ENCODE measurements at places on chromosomes 3 and 15.

DNA sequence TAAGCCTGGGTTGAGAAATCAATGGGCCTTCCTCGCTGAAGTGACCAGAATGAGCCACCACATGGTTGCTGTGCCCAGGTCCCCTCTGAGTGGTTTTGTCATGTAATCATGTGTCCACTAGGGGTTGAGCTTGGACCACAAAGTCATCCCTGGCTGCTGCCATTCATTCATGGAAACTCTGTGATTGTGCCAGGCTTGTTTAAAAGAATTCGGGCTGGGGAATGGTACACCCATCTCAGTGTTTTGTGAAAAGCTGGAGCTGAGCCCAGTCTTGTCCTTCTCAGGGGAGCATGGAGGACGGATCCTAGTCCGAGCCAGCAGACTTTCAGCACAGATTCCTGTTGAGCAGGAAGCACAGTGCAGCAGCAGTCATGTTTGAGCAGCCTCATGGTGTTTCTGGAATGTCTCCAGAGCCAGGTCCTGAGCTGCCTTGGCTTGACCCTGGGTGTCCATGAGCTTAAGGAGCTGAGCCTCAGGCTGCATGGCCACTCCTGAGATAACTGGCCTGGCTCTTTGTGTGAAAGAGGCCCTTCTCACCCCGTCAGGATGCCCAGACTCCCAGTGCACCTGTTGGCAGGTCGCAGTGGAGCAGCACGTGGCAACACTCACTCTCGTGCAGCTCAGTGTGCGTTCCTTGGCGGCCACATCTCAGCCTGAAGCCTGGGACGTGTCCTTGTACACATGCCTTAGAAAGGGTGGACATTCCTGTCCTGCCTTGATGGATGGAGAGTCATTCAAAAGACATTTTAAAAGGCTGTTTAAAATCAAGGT lies 260.3 kb upstream of the TPM1 start:
- peak; percentile 71 for DNase-seq

DNA sequence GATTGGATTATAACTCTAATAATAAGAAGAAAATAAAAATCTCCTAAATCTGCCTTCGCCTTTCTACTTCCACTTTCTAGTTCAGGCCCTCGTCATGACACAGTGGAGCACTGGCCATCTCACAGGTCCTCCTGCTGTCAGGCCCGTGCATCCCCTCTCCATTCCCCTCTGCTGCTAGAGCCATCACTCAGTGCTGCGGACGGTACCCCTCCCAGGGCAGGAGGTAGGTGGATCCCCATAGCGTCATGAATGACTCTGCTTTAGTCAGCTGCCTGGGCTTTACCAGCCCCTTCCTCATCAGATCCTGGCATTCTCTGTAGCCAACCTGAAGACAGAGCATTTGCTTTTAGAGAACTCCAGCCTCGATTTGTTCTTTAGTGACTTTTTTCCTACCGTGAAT lies 12.0 kb upstream of the PPP1R2 start:
- no peak for DNase-seq

GRCh38 chr3:151331696-151332095 lies 2.3 kb upstream of the P2RY13 start:
- no peak for DNase-seq

DNA sequence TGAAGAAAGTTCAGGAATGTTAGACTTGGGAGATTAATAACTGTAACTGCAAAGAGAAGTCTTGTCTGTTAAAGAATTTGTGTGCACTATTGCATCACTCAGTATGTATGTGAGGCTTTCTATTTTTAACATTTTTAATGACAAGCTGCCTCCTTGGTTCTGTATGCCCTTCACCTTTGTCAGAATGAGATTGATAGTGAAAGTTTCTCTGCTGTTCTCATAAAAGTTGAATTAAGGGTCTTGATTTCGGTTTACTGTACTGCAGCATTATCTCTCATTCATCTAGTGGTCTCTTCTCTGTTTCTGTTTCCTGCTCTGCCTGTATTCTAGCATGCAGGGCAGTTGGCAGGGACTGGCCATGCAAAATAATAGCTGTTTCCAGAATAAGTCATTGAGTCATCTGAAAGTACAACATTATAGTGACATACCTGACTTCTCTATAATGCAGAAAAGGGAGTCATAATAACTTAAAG lies 454.9 kb downstream of the IL5RA start:
- no peak for DNase-seq

DNA sequence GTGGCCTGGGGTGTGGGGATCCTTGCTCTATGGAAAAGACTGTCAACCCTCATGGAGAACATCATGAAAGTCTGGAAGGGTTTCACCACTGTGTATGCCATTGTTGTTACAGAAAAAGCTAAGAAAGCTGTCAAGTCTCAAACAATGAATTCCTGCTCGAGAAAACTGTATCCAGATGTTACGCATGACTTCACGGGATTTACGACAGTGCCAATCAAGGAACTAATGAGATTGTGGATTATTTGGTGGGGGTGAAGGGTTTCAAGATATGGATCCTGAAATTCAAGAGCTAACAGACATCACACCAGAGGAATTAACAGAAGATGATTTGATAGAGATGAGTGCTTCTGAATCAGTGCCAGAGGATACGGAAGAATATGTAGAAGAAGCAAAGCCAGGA lies 7.8 kb downstream of the PPP1R2 start:
- no peak for DNase-seq

DNA sequence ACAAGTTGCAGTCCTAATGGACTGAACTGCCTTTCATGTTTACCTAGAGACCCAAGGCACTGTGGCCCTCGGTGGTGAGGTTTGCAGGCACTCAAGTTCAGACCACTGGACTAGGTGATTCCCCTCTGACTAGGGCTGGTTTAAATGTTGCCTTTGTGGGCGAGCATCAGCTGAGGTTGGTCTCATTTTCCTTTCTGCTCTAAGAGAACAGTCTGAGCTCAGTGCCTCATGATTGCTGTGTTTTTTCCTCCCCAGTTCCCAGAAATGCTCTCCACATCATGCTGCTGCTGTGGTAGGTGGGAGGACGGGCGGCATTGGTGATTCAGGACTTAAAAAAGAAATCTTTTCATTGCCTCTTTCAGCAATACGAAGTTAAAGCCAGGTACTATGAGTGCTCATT lies 237.2 kb downstream of the MBNL1 start:
- DNase-seq: no peak

- no peak for DNase-seq
Observed at GRCh38 chr3:103184772-103185171, 750.0 kb downstream of the ZPLD1 start.

- DNase-seq: no peak
Observed at GRCh38 chr3:73964818-73965217, 340.1 kb upstream of the PDZRN3 start.

DNA sequence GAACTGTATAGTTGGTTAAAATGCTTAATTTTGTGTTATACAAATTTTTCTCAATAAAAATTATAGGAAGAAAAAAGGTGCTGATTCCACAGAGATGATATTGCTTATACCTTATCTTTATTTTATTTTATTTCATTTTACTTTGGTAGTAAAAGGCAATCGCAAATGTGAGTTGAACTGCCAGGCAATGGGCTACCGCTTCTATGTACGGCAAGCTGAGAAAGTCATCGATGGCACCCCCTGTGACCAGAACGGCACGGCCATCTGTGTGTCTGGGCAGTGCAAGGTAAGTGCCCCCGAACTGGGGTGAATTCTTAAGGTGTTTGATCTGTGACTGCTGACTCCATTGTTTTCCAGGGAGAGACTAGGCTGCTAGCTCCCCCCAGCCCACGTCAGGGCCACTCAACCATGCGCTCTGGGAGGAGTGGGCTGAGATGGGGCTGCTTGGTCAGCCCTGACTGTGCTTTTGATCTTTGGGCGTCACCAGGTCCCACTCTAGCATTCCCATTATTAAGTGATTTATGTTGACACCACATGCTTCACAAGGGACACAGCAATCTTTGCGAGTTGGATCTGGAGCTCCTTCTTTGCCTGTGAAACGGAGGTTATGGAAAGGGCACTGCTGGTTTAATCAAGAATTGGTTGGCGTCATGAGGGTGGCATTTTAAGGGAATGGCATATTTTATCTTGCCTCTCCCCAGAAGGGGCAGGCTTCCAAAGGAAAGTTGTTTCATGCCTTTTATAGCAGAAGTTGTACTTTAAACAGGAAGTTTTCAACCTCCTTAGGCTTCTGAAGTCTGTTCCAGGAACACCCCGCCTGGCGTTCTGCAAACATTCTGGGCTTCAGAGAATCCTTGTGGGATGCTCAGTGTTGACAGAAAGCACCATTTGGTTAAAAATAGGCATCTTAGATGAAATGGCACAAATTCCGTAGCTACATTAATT lies 296.5 kb downstream of the THSD4 start:
- DNase-seq: no peak

- DNase-seq: peak; percentile 69
Observed at GRCh38 chr3:120160050-120160449, 65.8 kb upstream of the GSK3B start.

- no peak for DNase-seq
Observed at GRCh38 chr3:99839613-99840012, 22.0 kb downstream of the CMSS1 start.

- no peak for DNase-seq
Observed at GRCh38 chr3:100429187-100429716, 27.9 kb downstream of the LNP1 start.

DNA sequence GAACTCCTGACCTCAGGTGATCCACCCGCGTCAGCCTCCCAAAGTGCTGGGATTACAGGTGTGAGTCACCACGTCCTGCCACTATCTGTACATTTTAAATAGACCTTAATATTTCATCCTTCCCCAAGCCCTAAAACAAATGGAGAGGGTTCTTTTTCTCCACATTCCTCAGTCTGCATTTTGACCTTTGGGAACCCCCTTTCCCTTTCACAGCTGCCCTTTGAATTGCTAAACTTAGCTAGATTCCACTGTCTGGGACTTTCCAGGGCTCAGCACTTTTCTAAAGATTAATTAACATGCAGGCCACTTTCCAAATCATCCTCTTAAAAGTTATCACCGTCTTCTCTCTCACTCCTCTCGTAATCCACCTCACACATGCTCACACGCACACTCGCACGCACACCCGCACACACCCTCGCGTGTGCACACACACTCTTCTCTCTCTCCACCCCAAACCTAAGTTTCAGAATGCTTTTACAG lies 124.2 kb downstream of the TMCO5A start:
- no peak for DNase-seq

- DNase-seq: peak; percentile 43
Observed at GRCh38 chr15:63600001-63600615, 2.9 kb downstream of the FBXL22 start.

GRCh38 chr3:113153499-113154107 lies 57.8 kb upstream of the BOC start:
- DNase-seq: no peak

GRCh38 chr3:188123170-188123905 lies 30.6 kb upstream of the LPP start:
- no peak for DNase-seq

- DNase-seq: no peak
Observed at GRCh38 chr3:123803521-123803920, 80.6 kb downstream of the MYLK start.

GRCh38 chr3:68424796-68425460 lies 507.4 kb downstream of the TAFA4 start:
- DNase-seq: no peak

GRCh38 chr3:100516838-100517237 lies 24.4 kb downstream of the TMEM45A start:
- DNase-seq: no peak

DNA sequence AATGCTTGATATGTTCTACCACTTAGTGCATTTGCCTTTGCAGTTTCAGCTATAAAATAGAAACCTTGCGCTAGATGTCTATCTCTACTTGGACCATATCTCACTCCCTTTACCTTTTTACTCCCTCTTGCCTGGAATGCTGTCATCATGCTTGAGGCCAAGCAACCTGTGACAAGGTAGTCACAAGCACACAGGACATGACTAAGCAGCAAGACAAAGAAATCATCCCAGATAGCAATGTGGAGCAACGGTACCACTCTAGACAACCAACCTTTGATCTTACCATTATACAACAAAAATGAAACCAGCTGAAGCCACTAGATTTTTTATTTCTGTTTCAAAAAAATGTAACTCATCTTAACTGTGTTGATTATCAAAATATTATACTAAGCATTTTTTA lies 50.5 kb upstream of the SPSB4 start:
- no peak for DNase-seq

GRCh38 chr3:23217872-23218554 lies 14.9 kb downstream of the UBE2E2 start:
- no peak for DNase-seq

GRCh38 chr3:120101624-120102023 lies 7.4 kb upstream of the GSK3B start:
- DNase-seq: no peak

- no peak for DNase-seq
Observed at GRCh38 chr15:64209680-64210334, 47.0 kb upstream of the PPIB start.

DNA sequence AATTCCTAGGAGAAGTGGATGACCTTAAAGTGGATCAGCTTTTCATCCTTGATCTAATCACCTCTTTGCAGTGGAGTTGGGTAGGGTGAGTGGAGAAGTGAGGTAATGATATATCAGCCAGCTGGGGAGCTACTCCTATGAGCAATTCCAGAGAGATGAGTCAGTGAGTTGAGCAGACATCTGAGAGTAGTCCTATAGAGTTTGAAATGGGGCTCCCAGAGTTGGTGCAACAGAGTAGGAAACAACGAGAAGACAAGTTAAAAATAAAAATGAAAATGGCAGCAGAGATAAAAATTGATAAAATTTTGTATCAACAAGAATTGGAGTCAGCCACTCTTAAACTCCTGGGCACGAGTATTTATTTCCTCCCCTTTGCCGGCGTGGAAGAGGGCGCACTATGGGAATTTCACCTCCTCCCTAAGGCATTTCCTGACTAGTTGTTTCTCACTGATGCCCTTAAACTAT lies 150.8 kb upstream of the DPH6 start:
- no peak for DNase-seq

GRCh38 chr3:123757281-123757940 lies 126.7 kb downstream of the MYLK start:
- DNase-seq: peak; percentile 68

- DNase-seq: no peak
Observed at GRCh38 chr15:62644889-62645742, 397.4 kb upstream of the TPM1 start.

- no peak for DNase-seq
Observed at GRCh38 chr15:64161688-64162477, 939 bp downstream of the PPIB start.

DNA sequence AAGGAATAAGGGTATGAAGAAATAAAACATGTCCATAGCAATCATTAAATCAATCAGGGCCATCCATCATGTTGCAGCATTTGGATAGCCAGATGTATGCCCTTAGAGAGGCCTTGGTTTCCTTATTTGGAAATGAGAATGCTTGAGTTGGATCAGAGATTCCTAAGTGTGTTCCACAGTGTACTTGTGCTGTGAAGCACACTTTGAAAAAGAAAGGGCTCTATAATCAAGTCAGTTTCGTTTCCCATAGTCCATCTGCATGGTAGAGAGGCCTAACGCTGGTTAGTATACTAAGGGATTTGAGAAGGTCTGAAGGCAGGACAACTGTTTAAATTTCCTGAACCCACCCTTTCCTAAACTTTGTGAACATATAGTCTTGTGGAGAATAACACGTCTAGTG lies 30.9 kb downstream of the RBMS3 start:
- no peak for DNase-seq

- peak; percentile 46 for DNase-seq
Observed at GRCh38 chr3:170496026-170496867, 77.6 kb downstream of the CLDN11 start.

Measured in psoas muscle (tissue), 8 donors.